ENCODE measurements at places on chromosomes 1 and 21.

DNA sequence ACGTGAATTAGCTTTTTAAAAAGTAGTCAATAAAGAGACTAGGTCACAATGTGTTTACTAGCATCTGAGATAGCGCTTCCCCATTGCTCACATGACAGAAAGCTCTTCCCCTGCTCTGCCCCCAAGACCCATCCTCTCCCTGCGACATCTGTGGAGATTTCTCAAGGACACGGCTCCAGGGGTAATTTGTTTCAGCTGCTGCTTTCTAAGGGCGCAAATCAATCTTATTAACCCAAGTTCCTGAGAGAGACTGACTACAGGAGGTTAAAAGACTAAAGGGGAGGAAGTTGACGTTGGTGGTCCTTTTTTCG, at the start of gene MYOCOS:
TSS of gene MYOCOS (plus strand) at position 92 of the 311 bp plus-strand sequence. CDS start 1,641 bp downstream, outside the sequence.
- no peak for DNase-seq

DNA sequence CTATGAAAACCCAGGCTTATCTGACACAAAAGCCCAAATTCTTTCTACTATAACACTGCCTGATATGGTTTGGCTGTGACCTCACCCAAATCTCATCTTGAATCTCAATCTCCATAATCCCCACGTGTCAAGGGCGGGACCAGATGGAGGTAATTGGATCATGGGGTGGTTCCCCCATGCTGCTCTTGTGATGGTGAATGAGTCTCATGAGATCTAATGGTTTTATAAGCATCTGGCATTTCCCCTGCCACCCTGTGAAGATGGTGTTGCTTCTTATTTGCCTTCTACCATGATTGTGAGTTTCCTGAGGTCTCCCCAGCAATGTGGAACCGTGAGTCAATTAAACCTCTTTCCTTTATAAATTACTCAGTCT, 123.3 kb upstream of the USP24 start:
- DNase-seq = no peak

DNA sequence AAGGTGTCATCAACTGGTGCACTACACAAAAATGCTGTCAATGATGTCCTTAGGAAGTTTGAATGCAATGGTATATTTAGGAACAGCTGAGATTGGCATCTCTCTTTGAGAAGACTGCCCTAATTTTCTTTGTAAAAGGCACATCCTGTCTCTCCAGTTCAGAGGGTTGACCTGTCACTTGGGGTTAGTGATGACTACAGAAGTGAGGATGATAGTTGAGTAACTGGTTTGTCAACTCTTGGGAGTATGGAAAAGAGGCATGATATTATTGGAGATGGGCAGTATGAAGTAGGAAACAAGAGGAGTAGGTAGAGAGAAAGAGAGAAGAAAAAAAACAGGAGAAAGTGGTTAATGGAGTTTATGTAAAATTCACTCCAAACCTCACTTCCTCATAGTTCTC, 40.4 kb upstream of the PIGC start:
- DNase-seq = no peak

DNA sequence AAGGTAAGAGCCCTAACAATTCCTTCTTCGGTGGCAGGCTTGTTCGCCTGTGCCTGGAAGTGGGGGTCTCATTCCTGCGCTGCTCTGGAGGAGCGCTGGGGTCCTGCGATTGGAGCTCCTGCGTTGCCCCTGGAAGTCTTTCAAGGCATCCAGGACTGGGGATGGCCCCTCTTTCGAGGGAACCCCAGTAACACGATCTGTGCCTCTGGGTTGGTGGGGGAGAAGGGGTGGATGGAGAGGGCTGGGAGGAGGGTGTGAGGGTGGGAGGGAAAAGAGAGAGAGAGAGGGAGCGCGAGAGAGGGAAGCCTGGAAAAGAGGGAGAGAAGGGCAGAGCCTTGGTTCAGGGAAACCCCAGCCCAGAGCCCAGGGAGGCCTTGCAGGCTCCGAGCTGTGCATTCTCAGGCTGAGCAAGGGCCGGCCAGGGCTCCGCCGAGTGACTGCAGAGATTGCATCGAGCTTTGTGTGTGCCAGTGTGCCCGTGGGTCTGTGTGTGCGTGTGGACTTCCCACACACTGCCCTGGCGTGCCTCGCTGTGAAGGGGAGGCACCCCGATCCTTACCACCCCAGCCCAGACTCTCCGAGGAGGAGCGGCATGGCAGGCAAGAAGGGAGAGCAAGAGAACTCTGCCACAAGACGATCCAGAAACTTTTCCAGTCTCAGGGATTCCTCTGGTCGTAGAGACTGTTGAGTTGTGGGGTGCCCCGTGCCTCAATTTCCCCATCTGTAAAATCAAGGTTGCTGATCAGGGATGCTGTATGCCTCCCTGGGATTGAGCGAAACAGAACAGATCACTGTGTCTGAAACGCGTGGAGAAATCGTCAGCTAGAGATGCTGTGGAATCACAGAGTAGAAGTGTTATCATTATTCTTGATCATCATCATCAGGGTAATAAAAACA, 619 bp downstream of the BCL9 start:
- no peak for DNase-seq

GRCh38 chr1:182337736-182338571, 53.6 kb downstream of the GLUL start:
- no peak for DNase-seq

- DNase-seq = no peak
These were observed 1044.9 kb downstream of the BRINP3 start for GRCh38 chr1:189432753-189433152.

- no peak for DNase-seq
These were observed 273.1 kb downstream of the NTNG1 start for GRCh38 chr1:107413951-107414350.

Measured in cortex of kidney (tissue), 1 donor.